ENCODE measurements at places on chromosomes 7 and 10.
A peak's percentile ranks its signal among the peaks of the same experiment; 100 is the strongest.

DNA sequence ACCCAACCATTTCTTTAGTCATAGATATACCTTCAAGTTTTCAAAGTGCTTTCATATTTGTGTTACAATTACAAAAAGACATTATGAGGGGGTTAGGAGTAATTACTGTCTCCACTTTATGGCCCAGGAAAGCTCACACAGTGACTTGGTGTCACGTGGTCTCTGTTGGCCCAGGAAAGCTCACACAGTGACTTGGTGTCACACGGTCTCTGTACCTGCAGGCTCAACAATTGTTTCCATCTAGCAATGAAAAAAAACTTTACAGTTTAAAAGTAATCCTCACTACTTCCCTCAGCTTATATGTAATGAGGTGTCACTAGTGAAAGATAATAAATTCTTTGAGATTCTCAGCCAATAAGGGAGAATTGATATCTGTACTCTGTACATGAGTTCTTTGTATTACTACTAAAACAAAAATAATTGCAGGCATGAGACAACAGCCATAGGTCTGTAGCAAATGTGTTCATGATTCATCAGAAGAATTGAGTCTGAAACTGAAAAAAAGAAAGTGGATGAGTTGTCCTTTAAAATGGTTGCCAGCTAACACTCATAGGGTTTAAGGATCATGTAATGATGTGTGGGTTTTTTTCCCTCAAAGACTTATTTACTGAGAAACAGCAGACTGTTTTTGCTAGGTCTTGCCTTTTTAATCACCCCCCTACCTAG lies 10.9 kb downstream of the OGDH start:
- no peak for DNase-seq

DNA sequence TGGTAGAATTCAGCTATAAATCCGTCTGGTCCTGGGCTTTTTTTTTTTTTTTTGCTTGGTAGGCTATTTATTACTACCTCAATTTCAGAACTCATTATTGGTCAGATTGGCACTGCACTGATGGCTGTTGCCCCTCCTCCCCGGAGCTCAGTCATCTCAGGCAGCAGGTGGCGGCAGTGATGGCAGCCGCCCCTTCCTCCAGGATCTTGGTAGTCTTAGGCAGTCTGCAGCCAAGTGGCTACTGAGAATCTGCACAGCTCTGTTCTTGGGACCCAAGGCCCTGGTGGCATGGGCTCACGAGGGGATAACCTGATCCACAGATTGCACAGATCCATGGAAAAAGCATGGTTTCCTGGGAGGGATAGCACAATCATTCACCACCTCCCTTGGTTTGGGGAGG lies 77.9 kb downstream of the GPR85 start:
- no peak for DNase-seq

DNA sequence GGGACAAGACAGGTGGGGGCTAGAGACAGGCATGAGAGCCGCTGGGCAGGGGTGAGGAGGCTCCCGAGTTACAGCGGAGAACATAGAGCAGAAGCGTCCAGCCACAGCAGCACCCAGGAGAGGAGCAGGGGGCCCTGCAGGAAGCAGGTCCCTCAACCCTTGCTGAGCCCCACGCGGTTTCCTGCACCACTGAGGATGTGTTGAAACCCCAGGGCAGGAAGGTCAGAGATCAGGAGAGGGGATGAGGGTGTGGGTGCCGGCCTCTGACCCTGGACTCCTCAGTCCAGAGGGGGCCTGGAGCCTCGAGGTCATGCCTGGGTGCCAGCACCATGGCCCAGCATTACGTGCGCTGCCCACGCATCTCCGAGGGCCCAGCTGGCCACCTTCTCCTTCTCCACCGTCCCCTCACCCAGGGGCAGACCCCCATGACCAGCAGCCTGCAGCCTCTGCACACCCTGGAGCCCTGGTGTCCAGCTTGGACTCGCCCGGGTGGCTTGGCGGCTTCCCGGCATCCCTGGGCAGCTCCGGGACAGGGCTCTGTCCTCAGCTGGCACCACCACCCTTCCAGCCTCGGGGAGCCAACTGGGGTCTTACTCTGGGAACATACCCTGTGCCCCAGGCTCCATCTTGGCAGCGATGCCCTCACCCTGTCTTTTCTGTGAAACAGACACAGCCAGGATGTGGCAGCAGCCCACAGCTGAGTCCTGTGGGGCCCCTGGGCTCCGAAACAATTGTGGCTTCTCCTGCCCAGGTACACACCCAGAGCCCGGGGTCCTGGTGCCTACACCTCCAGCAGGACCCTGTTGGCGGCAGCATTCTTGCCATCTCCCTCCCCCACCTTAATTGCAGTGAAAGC lies 52.0 kb downstream of the STK32C start:
- DNase-seq: no peak

GRCh38 chr7:14389595-14389994 lies 400.1 kb upstream of the ETV1 start:
- no peak for DNase-seq

DNA sequence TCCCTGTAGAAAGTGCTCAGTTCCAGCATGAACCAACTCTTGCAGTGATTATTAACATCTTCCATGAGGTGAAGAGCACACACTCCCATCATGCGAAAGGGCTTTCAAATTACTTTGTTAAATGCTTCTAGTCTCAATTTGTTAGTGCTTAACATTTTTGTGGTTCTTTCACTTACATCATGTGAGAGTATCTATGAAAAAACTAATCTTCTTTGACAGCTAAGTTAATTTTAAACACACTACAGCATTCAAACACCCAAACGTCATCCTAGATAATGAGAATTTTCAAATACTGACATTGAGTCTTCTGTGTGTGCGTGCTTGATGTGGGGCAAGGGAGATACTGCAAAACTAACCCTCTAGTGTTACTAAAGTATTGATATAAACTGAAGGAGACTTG lies 84.8 kb downstream of the ETV1 start:
- DNase-seq: peak; percentile 2

- no peak for DNase-seq
Observed at GRCh38 chr10:35423505-35424306, 87.4 kb downstream of the CCNY start.

Data from putamen (tissue), 1 donor.